ENCODE measurements at places on chromosomes 3 and 15.

GRCh38 chr3:194296454-194297263 is 54.5 kb downstream of the CPN2 start:
- no peak for DNase-seq

DNA sequence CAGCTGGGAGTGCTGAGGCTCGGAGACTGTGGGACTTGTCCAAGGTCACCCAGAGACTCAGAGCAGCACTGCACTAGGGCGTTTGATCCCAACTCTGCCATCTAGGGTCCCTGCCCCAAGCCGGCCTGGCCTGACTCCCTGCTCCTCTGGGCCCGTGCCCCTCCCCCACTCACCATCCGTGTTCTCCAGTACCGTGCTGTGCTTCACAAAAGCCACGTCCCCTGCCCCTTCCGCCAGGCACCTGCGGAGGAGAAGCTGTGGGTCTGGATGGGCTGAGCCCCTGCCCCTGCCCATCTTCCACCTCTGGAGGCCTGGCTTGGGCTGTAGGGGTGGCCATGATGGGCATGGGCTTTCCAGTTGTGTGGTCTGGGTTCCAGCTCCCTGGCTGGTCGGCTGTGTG is 8.4 kb downstream of the MELTF start:
- DNase-seq = no peak

GRCh38 chr3:64905906-64906410 is 218.2 kb upstream of the ADAMTS9 start:
- no peak for DNase-seq

DNA sequence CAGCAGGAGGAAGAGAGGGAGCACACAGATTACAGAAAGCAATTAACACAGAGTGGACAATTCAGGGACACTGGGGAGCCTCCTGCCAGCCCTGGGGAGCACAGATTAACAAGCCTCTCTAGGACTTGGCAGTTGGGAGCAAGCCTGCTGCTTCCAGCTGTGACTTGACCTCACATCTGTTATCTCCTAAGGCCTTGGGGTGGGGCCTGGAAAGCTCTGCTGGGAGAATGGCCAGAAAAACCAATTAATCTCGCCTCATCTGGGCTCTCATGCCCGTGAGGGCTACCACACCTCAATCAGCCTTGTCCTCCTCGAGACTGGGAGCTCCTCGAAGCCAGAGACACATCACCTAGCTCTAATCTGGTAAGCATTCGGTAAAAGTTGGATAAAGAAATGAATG is 39.1 kb downstream of the SEMA5B start:
- no peak for DNase-seq

GRCh38 chr3:133464573-133464972 is 64.7 kb downstream of the BFSP2 start:
- DNase-seq = no peak

DNA sequence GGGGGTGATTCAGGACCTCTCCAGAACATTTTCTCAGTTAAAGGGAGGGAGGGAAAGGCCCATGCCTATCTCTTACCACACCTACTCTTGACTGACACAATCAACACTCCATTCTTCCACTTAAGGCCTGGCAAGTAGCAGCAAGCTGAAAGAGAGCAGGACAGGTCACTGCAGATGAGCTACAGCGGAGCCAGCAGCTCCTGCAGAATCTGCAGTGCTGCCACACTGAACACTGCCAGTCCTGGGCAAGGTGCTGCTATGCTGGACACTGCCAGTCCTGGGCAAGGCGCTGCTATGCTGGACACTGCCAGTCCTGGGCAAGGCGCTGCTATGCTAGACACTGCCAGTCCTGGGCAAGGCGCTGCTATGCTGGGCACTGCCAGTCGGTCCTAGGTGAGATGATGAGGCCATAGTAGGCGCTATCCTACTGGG is 143.7 kb downstream of the MYLK start:
- DNase-seq = no peak

- DNase-seq = no peak
These were observed 38.0 kb downstream of the ANP32A start for GRCh38 chr15:68782589-68783161.

DNA sequence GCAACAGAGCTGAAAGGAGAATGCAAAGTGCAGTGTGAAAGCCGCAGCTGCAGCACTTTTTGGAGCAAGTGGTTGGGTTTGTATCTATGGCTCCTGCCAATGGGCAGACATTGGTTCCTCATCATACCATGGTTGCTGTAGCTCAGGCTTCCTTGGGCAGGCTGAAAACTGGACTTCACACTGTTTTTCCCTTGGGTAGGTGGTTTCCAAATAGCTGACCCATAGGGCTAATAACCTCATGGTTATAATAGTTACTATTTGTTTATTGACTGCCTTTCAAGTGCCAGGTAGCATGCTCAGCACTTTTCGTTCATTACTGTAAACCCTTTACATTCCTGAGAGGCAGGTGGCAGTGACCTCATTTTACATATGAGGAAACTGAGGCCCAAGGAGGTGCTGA is 4.5 kb downstream of the CGNL1 start:
- no peak for DNase-seq

GRCh38 chr3:126907557-126907956 is 75.4 kb upstream of the PLXNA1 start:
- DNase-seq = no peak

DNA sequence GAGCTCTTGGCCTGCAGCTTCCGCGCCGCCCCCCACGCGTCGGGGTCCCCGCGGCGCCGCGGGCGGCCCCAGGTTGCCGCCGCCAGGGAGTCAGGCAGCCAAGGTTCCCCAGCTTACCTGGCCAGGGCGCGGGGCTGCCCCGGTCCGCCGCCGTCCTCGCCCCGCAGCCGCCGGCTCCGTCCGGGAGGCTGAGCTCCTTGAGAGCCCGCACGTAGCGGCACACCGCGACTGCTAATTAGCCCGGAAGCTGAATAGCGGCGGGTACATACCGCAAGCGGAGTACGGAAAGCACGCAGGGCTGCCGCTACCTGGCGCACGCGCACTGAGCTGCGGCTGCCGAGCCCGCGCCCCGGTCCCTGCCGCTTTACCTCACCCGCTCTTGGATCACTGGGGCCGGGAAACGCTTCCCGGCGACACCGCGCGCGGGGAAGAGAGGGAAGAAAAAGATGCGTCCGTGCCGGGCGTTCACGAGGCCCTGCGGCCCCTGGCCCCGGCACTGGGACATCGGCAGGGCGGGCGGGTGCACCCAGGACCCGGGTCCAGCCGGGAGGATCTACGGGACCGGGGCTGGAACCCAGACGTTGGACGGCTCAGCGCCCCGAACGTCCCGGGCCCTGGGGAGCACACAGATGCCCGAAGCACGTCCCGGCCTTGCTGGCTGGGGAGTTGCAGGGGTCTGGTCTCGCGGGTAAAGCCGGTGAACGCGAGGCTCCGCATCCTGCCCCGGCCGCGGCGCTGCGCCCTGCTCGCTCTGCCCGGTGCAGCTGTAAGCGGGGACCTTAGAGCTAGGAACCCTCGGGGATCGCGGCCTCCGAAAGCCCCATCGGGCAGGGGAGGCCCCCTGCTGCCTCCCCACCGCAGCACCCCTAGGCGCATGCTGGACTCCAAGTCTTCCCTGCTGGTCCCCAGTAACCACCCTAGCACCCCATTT is at the start of gene GOLGA8B:
GOLGA8B (minus strand) TSS at position 253 of the 931 bp plus-strand sequence. CDS start 47,739 bp downstream, outside the sequence.
- DNase-seq = peak; percentile 49

GRCh38 chr3:163315786-163316185 is 1762.5 kb downstream of the SI start:
- no peak for DNase-seq

DNA sequence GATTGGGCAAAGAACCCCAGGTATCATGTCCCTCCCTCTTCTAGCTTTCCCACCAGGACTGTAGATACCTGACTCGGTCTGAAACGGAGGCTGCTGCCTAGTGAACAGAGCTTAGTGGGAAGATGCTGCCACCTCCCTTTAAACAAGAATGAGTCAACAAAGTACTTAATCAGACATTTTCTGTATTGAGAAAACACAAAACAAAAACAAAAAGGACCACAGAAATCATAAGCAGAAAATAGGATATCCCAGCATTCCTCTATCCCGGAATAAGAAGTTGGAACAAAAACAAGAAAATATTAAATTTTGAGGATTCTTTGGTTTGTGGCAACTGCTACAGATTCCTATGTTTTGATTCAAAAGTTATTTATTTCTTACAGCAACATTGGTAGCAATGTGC is 51.7 kb upstream of the COL8A1 start:
- no peak for DNase-seq

- no peak for DNase-seq
These were observed 483.6 kb downstream of the GBE1 start for GRCh38 chr3:81277853-81278252.

DNA sequence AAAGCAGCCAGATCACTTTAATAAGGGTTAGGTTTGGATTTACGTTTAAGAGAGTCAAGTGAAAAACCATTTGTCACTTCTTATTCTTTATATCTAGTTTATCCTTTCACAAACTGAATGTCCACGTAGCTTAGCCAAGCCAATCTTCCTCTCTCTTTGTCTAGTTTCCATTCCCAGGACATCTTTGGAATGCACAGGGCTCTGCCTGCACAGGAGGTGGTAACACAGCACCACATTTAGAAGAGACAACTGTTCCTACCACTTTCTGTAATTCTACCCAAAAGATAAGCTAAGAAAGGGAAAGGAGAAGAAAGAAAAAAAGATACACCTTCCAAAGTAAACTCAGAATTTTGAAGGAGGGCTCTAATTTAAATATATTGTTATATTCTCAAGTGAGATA is 67.9 kb downstream of the IGSF11 start:
- DNase-seq = no peak

- DNase-seq = no peak
These were observed 25.0 kb downstream of the SEMA6D start for GRCh38 chr15:47742334-47742733.

DNA sequence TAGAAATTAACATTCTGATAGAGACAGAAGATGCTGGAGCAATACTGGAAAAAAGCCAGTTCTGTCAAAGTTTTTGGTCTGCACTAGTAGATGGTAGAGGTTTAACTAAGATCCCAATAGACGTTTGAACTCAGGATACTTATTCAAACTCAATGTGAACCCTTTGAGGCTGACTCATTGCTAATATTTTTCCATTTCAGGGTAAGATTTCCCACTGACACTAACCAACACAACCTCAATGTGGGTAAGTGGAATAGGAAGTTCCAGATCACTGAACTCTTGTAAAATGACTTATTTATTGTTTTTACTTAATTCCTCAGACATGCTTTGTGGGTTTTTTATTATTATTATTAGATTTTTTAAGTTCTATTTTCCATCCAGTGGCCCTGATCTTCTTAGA is 1024.8 kb downstream of the EPHA3 start:
- DNase-seq = no peak

DNA sequence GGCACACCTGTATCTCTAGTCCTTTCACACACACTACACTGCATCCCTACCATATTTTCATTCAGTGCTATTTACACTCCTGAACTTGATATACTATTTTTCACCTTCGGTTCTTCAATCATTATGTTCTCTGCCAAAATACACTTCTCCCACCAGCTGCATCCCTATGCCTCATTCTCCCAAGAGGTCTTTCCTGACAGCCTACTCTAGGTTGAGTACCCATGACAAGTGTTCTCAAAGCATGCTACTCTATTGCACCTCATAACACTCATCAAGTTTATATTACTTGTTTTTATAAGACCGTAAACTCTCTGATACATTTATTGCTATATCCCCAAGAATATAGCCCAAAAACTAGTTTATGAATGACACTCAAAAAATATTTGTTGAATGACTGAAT is 549.5 kb downstream of the PYDC2 start:
- no peak for DNase-seq

GRCh38 chr15:48330105-48330785 is 984 bp upstream of the DUT start:
- DNase-seq = no peak

GRCh38 chr3:150666167-150666566 is 37.6 kb downstream of the ERICH6 start:
- DNase-seq = no peak

- DNase-seq = no peak
These were observed 7.1 kb upstream of the C3orf80 start for GRCh38 chr3:160218136-160218535.

DNA sequence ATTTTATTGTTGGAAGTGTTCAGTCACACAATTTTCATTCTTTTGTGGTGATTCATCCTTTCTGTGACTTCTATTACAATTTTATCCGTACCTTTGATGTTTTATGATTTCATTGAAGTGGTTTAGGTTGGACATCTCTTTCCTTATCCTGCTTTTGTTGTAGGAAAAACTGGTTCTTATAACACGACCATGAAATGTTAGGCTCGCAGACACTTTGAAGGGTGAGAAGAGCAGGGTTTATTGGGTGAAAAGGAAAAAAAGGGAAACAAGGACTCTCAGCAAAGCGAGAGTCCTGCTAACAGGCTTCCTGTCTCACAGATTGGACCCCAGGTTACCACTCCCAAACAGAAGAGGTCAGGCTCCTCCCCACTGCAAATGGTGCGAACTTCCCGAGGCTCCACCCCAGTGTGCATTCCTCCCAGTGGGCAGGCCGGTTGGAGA is 257.4 kb downstream of the STXBP5L start:
- DNase-seq = no peak

DNA sequence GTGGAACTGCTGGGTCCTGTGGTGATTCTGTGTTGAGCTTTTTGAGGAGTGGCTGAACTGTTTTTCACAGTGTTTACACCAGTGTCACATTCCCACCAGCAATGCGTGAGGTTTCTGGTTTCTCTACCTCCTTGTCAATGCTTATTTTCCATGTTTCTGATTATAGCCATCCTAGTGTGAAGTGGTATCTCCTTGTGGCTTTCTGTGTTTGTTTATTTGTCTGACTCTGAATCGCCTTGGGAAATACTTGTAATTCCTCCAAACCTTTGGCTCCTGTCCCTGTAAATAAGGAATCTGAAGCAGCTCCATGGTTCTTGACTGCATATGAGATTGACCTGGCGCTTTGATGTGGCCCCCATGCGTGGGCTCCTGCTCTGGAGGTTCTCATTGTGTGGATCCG is 20.6 kb downstream of the FAN1 start:
- no peak for DNase-seq

DNA sequence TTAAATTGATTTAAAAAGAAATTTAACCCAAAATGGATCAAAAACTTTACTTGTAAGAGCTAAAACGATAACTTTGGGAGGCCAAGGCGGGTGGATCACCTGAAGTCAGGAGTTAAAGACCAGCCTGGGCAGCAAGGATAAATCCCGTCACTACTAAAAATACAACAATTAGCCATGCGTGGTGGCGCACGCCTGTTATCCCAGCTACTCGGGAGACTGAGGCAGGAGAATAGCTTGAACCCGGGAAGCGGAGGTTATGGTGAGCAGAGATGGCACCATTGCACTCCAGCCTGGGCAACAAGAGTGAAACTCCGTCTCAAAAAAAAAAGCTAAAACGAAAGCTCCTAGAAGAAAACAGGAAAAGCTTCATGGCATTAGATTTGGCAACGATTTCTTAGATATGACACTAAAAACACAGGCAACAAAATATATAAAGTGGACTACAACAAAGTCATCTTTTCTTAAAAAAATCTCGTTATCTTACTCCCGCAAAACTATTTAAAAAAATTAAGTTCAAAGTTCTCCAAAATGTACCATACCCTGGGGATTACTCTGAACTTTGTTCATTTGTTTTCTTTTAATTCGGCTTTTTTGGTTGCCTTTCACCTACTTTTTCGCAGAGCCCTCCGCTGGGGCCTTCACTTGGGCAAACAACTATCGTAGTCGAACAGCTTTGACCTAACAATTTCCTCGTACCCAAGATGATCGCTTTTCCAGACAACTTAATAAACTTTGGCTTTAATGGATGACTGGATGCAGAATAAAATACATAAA is 2.9 kb downstream of the HDDC3 start:
- no peak for DNase-seq

GRCh38 chr3:57903124-57903890 is 104.9 kb upstream of the FLNB start:
- DNase-seq = no peak

- DNase-seq = no peak
These were observed 57.3 kb upstream of the WNT7A start for GRCh38 chr3:13937131-13937530.
